ENCODE measurements at places on chromosomes 1 and 21.
A peak's percentile ranks its signal among the peaks of the same experiment; 100 is the strongest.

DNA sequence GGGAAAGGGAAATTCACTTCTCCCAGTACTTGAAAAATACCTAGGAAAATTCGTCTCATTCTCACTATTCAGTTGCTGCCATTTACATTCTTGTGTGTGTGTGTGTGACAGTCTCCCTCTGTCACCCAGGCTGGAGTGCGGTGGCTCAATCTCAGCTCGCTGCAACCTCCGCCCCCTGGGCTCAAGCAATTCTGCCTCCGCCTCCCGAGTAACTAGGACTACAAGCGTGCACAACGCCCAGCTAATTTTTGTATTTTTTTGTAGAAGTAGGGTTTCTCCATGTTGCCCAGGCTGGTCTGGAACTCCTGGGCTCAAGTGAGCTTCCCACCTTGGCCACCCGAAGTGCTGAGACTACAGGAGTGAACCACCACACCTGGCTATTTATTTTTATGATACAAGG lies 1.2 kb downstream of the SNAPIN start:
- DNase-seq = no peak

DNA sequence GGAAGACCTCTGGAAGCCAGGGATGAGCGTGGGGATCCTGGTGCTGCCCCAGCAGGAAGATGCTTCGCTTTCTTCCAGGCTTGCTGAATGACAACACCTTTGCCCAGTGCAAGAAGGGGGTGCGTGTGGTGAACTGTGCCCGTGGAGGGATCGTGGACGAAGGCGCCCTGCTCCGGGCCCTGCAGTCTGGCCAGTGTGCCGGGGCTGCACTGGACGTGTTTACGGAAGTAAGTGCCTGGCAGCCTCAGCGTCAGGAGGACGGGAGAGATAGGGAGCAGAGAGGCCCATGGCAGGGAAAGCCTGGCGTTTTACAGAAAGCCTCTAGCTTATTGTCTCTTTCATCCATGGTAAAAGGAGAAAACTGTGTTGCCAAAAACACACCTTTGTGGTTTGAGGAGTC lies 23.5 kb downstream of the PHGDH start:
- DNase-seq = no peak

GRCh38 chr1:14482784-14483450 lies 115.6 kb upstream of the KAZN start:
- peak; percentile 59 for DNase-seq

- DNase-seq = no peak
Observed at GRCh38 chr1:18556364-18556763, 74.3 kb upstream of the PAX7 start.

- DNase-seq = peak; percentile 71
Observed at GRCh38 chr1:118788463-118788862, 199.7 kb downstream of the TBX15 start.

GRCh38 chr1:66890621-66891020 lies 34.0 kb downstream of the DNAI4 start:
- DNase-seq = no peak

DNA sequence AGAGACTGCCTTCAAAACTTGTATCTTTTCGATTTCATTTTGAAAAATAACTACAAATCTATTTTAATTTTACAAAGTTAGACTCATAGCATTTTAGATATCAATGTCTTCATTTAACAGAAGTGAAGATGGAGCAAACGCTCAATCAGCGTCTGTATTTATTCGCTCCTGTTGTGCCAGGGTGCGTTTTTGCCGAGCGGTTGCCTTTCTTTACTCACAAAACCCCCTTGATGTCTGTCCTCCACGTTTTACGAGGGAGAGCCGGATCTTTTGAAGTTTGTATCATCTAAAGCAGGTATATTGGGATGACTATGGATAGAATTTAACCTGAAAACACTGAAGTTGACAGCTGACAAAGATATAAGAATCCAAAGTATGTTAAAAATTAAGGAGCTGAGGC lies 44.6 kb downstream of the MRPL39 start:
- no peak for DNase-seq

DNA sequence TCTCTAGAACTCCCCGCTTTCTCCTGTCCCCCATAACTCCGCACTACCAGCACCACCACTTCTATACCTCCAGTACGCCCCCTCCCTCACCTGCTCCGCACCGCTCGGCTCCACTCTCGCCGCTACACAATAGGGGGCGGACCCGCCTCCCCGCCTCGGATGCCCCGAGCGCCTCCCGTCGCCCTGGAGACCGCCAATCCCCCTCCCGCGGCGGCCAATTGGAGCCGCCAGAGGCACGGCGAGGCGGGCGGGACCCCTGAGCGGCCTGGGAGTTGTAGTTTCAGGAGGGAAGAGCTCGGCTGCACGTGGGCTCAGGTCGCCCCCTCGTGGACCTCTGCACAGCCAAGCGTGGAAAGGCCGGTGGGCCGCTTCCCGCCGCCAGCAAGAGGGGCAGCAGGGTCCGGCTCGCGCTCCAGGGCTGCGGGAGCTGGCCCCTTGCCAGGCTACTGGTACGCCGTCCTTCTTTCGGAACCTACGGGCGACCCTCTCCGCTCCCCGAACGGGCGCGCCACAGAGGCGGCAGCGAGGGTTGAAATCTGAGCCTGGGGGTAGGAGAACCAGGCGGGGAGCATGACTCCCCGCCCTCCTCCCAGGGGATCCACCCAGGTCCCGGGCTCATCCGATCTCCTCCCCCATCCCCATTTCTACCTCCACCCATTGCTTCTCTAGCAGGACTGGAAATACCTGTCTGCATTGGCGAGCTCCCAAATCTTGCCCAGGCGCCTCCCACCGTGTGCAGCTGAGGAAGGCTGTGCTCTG lies at the start of gene IGSF9:
Gene IGSF9 (minus strand): TSS at position 131 of the 759 bp plus-strand sequence. CDS start 2,159 bp downstream, outside the sequence.
- peak; percentile 91 for DNase-seq

DNA sequence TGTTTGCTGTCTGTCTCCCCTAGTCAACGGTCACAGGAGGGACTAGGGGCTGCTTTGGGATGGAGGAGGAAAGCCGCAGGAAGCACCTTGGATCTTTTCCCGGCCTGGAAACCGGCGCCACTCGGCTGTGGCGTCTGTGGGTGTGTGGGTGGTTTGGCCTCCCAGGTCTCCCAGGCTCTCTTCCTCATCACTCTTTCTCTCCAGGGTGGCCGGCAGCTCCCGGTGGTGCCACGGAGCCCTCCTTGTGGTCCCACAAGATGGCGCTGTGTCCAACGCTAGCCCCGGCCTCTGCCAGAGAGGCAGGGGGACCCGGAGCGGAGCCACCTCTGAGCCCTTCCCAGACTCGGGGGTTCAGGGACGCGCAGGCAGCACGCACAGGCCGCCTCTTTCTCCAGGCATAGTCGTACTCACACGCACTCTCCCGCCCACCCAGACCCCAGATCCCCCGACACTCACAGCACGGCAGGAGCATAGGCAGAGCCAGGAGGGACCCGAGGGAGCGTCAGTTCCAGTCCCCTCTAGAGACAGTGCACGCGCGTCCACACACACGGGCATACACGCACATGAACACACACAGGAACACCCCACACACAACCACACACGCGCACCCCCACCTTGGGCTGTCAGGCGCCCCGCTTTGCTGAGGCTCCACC lies 31.2 kb downstream of the CDCP2 start:
- DNase-seq = peak; percentile 88

- DNase-seq = no peak
Observed at GRCh38 chr1:10759413-10760200, 36.8 kb downstream of the CASZ1 start.

DNA sequence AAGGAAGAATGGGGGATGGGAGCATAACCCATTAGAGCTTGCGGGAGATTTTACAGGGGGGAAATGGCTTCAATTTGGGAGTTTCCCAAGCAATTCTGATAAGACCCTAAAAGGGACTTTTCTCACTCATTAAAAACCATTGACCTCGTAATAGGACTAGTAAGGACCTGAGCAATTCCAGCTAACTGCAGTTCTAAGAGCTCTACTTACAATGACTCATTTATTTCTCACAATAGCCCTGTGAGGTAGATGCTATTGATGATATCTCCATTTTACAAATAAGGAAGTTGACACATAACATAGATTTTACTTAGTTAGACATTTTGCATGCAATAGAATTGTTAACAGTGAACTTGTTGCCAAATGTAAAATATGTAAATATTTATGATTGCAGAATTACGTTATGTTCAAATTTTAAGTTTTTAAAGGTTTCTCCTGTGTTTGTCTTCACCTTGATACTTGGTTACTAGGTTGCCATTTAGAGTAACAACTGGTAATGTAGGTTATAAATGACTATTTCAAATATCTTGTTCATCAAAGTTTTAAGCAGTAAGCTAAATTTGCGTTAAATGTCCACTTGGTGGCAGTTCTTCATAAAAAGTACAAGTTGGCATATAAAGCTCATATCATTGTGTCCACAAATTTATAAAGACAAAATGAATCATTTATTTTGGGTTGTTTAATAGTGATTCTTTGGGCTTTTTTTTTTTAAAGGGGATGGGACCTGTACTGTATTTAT lies 182.0 kb downstream of the PLA2G4A start:
- DNase-seq = no peak

GRCh38 chr1:53621144-53621543 lies 117.8 kb downstream of the GLIS1 start:
- DNase-seq = no peak

All from femur (tissue), 1 donor.